ENCODE measurements at places on chromosomes 3 and 15.

DNA sequence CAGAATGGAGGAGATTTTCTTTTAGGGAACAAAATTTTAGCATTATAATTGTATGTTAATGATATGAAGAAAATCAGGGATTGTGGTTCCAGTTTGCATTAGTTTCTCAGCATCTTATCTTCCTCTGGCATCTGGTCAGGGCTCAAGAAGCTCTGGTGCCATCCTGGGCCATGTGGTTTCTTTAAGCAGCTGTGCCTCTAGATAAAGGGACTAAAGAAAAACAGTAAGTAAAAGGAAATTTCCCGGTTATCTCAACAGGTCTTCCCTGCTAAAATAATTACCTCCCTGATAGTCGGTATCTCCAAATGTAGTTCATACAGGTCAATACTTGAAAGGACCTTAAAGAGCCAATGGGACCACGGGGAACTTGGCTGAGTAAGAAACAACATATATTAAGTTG, 375.1 kb upstream of the RBMS3 start:
- DNase-seq, result no peak

DNA sequence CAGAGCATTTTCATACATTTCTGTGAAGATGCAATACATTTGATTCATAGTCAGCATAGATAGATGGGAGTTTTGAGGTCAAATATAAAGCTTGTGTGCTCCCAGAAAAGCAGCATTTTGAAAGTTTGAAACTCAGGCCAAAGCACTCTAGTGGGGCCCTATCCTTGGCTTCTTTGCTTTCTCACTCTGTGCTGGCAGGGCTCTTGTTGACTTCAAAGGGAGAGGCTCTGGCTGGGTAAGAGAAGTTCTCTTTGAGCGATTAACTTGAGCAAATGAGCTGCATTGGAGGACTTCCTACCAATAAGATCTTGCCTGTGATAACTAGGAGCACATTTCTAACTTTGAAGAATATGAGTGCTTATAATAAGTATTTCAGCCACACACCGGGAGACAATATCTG, 214.0 kb upstream of the RARB start:
- no peak for DNase-seq

- DNase-seq, result no peak
Measured at GRCh38 chr15:48974882-48975281, 11.2 kb upstream of the SHC4 start.

GRCh38 chr3:55409806-55410205, 77.3 kb downstream of the WNT5A start:
- DNase-seq, result no peak

GRCh38 chr3:170749765-170750477, 120.1 kb downstream of the RPL22L1 start:
- no peak for DNase-seq

DNA sequence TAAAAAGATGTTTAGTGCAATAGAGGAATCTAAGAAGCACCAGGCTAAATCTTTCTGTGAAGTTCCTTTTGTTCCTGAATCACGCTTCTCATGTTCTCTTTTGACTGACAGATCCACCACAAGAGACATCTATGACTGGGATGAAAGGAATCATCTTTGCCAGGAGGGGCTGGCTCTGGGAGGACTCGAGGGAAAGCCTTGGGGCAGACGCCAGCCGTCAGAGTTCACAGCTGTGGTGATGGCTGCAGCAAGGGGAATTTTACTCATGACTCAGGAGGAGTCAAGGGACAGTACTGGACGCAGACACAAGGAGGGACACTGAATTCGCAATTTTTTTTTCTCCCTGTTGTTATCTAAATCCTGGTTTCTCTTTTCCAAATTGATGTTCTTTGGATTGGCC, 38.7 kb downstream of the C3orf38 start:
- no peak for DNase-seq

GRCh38 chr3:192819001-192819569, 91.7 kb upstream of the FGF12 start:
- DNase-seq, result peak; percentile 3
